ENCODE measurements at places on chromosomes 6 and 20.

GRCh38 chr6:56864171-56864616, 90.7 kb upstream of the BEND6 start:
- DNase-seq: no peak

DNA sequence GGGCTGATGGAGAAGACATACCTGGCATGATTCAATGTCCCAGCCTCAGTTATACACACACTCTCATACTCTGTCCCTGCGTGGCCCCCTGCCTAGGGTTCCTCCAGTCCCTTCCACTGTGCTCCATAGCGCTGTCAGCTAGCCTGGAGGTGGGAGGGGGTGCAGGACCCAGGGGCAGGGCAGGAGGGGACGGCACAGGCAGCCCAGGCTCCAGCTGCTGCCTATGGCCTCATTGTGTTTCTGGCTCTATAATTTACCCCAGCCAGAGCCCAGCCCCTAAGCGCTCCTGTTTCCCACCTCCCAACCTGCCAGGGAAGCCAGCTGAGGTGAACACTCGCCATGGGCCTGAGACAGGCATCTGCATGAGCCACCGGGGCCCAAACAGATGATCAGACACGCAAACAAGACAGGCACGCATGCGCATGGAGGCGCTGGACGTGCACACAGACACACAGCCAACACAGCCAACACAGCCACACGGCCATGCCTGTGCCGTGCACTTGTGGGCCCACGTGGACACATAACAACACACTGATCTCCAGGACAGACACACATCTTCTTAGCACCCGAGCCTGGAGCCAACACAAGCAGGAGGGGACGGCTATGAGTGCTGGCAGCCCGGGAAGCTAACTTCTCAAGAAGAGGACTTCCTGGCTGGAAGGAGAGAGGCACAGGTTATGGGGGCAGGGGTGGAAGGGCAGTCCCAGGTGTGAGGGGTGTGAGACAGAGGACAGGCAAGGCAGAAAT, 124.9 kb downstream of the GRM4 start:
- no peak for DNase-seq

DNA sequence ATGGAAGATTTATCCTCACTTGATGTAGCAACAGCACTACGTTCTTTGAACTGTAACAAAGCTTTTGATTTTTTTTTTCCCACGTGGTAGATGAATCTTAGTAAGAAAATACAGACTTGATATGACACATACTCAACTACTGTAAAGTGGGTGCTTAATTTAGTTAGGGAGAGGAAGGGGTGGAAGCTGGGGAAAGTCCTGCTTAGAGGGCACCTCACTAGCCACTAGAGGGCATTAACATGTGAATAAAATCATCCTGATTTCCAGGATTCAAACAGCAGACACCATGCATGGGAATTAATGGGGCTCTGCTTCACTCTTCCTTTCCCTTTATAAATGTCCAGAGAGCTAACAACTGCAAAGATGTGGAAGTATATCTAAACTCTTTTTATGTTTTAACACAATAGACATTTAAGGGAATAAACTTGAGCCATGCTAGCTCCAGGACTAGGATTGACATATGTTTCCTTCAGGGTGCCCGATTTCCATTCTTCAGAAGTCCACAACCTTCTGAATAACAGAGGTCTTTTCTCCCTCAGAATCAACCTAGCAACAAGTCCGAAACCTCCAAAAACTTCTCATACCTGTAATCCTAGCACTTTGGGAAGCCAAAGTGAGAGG, 250.1 kb downstream of the ATXN1 start:
- no peak for DNase-seq

- no peak for DNase-seq
These were observed 74.7 kb downstream of the FRK start for GRCh38 chr6:115986026-115986425.

DNA sequence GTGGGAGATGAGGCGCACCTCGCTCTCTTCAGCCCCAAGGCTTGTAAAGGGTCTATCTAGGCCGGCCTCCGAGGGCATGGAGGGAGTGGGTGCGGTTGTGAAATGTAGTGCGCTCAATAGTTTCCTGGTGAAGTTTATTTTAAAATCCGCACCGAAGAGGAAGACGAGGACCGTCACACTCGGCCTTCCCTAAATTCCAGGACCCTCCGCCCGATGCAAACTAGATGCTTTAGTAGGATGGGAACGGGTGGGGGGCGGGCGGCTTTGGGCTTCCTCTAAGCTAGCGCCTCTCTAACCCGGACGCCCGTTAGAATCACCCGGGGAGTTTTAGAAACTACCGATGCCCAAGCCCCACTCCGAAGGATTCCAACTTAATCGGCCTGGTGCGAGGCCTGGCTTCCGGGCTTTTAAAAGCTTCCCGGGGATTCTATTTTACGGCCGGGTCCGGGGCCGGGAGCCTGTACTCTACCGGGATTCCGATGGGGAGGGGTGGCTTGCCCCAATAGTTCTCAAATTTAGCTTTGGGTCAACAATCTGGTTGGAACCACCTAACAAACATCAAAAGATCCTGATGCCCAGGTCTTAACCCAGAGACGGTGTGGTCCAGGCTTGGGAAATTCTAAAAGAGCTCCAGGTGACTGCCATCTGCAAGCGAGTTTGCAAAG, 548 bp upstream of the BCAS4 start:
- no peak for DNase-seq

DNA sequence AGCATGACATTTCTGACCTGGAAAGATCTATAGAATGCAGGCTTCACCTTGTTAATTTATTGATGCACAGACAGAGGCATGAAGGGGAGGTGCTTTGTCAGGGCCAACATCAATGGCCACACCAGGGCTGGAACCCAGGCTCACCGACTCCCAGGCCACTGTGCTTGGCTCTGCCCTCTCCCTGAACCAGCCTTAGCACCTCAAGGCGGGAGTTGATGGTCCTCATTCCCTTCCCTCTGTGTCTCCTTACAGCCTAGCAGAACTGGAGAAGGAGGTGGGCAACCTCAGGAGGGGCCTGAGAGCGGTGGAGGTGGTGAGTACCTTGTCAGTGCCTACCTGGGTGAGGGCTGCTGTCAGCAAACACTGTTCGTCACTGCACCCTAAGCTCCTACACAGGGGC, 35.6 kb downstream of the MOCS1 start:
- DNase-seq: no peak

- no peak for DNase-seq
These were observed 87.7 kb downstream of the CEBPB start for GRCh38 chr20:50278377-50278683.

- no peak for DNase-seq
These were observed 12.9 kb downstream of the CDYL start for GRCh38 chr6:4788953-4789584.

DNA sequence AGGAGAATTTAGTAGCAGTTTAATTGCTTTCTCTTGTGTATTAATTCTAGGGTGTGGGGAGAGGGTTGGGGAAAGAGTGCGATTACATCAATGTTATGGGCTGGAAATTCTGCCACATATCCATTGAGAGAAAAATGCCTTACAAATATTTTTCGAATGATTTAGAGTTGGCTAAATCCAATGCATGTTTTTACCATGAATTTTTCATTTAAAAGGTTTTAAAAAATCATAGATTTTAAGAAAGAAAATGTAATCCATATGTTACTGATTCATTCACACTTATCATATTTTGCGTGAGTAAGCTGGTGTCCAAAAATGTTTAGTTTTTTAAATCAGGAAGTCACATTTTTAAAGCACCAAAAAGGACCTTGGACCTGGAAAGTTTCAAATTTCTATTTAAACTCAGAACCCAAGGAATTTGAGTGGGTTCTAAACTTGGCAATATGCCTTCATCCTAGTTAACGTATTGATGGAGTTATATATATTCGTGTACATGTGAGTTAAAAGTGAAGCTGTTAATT, 627.4 kb upstream of the CITED2 start:
- DNase-seq: no peak

DNA sequence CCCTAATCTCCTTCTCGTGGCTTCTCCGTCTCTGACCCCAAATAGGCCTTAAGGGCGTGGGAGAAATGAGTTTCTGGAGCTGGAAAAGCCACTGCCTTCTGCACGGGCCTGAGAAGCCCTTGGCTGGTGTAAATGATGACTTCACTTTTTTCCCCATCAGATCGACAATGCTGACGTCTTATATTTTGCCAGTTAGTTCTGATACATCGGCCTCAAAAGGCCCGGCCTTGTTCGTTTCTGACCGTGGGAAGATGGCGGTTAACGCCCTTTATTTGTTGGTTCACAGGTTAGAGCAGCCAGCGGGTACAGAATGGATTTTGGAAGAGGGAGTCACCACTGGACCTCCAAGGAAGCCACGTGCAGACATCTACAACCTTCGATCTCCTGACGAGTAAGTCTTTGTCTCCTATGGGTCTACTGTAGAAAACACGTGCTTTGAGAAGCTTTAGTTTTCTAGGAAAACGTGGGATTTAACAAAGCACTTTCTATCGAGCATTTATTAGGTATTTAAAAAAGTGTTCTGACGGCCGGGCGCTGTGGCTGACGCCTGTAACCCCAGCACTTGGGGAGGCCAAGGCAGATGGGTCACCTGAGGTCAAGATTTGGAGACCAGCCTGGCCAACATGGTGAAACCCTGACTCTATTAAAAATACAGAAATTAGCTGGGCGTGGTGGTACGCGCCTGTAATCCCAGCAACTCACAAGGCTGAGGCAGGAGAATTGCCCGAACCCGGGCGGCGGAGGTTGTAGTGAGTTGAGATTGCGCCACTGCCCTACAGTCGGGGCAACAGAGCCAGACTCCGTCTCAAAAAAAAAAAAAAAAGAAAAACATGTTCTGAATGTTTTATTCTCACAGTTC, 1.2 kb upstream of the ZNFX1 start:
- DNase-seq: no peak

- DNase-seq: no peak
These were observed 93.3 kb upstream of the MARCKS start for GRCh38 chr6:113763876-113764275.

DNA sequence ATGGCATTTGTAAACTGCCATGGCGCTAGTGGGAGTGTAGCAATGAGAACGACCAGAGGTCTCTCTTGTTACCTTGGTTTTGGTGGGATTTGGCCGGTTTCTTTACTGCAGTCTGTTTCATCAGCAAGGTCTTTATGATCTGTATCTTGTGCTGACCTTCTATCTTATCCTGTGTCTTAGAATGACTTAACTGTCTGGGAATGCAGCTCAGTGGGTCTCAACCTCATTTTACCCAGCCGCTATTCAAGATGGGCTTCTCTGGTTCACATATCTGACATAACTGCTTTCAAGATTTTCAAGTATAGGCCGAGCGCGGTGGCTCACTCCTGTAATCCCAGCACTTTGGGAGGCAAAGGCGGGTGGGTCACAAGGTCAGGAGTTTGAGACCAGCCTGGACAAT, 1.9 kb upstream of the SFT2D1 start:
- no peak for DNase-seq

GRCh38 chr20:5745416-5746030, 4.7 kb upstream of the SHLD1 start:
- DNase-seq: no peak
